Bladder microvascular endothelial cell (primary cell): ENCODE measurements at places on chromosomes 7 and 10. TPM values are rescaled to one million over a fixed set of nuclear protein-coding genes. Genes with fewer than 3 reads are reported as not detected.

The GNAI1 gene
- 33.2 and 64.7 TPM in 2 replicates for total RNA-seq

The EN2 gene
- not detected in 2 replicates for total RNA-seq

The FRAT2 gene
- total RNA-seq: 8.2 and 9.4 TPM in 2 replicates

The ADIRF gene
- total RNA-seq: 16.2 and 28.5 TPM in 2 replicates

The CYP2W1 gene
- total RNA-seq: not detected in 2 replicates

The MUC12 gene
- total RNA-seq: not detected in 2 replicates

The SLC18A3 gene
- not detected in 2 replicates for total RNA-seq

The PIP gene
- total RNA-seq: not detected in 2 replicates

The GNAT3 gene
- not detected in 2 replicates for total RNA-seq

The TMEM140 gene
- total RNA-seq: 36.8 and 78.5 TPM in 2 replicates

The ANK3 gene
- total RNA-seq: 0.49 and 0.82 TPM in 2 replicates

The RPEL1 gene
- total RNA-seq: 0.06 TPM in 1 of 2 replicates, not detected in the other

The ZNF736 gene
- 6.6 and 20.6 TPM in 2 replicates for total RNA-seq

The BAIAP2L1 gene
- total RNA-seq: 0.31 and 1.3 TPM in 2 replicates

The C7orf57 gene
- 0.19 TPM in 1 of 2 replicates, not detected in the other for total RNA-seq

The CELF2 gene
- 3.4 and 23.2 TPM in 2 replicates for total RNA-seq

The VDAC2 gene
- 91.3 and 159 TPM in 2 replicates for total RNA-seq

The RARRES2 gene
- 0.19 TPM in 1 of 2 replicates, not detected in the other for total RNA-seq
